ENCODE measurements at places on chromosomes 13 and 19.
A peak's percentile ranks its signal among the peaks of the same experiment; 100 is the strongest.

GRCh38 chr13:101053301-101054093, 362.8 kb downstream of the NALCN start:
- DNase-seq, result no peak

DNA sequence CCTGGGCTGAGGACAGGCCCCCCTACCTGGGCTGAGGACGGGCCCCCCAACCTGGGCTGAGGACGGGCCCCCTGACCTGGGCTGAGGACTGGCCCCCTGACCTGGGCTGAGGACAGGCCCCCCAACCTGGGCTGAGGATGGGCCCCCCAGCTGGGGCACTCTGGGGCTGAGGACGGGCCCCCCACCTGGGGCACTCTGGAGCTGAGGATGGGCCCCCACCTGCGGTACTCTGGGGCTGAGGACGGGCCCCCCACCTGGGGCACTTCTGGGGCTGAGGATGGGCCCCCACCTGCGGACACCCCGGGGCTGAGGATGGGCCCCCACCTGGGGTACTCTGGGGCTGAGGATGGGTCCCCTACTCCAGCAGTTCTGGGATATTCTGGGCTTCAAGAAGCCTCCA, 65.5 kb downstream of the RASA3 start:
- DNase-seq, result no peak

DNA sequence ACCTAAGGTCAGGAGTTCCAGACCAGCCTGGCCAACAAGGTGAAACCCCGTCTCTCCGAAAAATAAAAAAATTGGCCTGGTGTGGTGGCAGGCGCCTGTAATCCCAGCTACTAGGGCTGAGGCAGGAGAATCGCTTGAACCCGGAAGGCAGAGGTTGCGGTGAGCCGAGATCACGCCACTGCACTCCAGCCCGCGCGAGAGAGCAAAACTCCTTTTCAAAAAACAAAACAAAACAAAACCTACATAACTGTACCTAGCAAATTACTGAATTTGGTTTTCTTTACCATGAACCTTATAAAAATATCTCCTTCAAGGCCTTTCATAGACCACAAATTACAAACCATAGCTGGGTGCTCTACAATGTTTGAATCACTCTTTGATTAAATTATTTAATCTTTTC, 760 bp downstream of the ZNF91 start:
- DNase-seq, result no peak

DNA sequence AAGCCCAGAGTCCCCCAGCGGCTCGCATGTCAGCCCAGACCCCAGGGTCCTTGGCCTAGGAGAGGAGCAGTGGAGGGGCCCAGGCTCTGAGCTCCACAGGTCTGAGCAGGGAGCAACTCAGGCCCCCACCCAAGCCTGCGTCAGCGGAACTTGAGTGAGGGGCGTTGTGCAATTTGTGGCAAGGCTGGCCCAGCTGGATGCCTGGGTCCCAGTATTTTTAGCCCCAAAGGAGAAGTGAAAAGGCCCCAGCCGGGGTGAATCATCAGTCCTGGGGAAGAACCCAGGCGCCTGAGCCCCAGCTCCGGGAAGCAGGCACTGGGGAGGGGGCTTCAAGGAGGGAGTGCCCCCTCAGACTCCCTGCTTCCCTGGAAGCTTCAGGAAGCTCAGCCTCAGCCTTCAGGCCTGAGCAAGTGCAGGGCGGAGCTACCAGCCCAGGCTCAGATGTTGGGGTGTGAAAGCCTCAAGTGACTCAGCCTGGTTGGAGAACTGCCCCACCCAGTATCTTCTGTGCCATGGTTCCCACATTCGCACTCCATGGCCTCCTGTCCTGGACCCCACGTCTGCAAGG, 7.2 kb downstream of the MED29 start:
- DNase-seq, result no peak

DNA sequence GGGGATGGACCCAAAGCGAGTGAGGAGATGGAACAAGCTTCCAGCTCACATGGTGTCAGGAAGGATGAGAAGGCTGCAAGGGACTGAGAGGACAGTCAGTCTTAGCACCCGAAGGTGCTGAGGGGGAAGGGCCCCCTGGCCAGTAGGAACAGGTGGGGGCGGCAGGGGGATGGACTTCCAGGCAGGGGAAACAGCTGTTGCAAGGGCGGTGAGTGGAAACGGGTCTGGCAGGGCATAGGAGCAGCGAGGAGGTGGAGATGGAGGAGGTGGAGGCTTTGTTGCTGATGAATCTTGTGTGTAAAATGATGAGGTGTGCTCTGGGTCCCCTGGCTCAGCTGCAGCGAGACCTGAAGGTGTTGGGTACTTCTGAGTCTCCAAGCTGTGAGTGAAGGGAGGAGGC, 1.2 kb downstream of the MAP1S start:
- DNase-seq, result peak; percentile 44

DNA sequence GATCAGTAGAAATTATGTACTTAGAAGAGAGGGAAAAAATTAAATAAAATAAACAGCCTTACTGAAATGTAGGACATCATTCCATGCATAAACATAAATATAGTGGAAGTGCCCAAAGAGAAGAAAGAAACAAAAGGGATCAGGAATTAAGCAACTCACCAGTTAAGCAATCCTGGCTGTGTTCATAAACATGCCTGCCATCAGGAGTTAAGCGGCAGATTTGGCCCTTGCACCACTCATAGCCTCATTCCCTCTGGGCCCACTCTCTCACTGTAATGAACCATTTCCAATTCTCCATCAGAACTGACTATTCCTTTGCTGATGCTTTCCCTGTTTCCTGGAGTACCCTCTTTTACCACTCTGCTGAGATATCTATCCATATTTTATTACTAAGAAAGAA, 281.4 kb downstream of the LHFPL6 start:
- no peak for DNase-seq

- no peak for DNase-seq
Measured at GRCh38 chr13:79429309-79429708, 23.3 kb upstream of the RBM26 start.

DNA sequence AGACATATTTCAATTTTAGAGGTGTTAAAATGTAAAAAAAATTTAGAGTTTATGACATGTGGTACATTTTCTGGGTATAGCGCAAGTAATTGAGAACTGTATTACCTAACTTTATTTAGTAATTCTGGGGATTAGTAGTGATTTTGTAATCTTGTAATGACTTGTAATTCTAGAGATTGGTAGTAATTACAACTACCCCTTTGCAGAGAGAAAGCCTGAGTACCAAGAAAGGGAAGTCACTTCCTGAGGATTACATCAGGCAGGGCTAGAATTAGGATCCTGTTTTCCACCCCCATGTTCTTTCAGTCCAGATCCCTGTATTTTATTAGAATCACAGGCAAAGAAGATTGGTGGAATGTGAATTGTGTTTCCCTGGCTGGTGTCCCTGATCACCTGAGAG, 274.9 kb downstream of the KCNRG start:
- DNase-seq, result no peak

DNA sequence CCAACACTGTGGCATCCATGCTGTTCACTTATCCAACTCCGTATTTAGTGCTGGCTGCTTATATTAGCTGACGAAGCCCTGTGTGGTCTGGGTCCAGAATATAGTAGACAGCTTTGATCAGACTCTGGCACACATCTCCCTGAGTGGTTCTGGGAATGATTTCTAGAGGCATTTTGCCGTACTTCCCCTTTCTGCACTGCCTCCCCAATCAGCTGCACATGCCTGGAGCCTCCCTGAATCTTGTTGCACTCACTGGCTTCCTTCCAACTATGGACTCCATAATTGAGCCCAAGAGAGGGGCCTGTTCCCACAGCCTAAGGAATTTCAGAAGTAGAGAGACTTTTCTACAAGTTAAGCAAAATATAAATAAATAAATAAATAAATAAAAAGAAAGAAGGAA, 30.4 kb upstream of the PCDH8 start:
- no peak for DNase-seq

DNA sequence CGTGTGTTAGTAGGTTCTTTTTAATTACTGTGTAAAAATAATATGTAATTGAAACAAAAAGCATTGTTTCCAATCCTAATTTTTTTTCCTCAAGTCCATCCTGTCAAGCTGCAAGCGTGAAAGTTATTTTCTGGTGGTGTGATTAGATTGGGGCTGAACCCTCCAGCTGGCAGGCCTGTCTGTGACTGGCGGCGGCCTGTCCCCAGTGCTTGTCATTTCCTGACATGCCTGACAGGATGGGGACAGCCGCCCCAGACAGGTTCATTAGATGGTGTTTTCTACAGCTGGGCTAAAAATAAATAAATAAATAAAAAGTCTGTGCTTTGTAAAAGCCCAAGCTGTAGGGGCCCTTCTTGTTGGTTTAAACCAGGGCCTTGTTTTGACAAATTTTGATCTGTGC, 53.7 kb upstream of the MAB21L1 start:
- DNase-seq, result no peak

- peak; percentile 38 for DNase-seq
Measured at GRCh38 chr19:55467236-55468053, 2.9 kb upstream of the C19orf85 start.

DNA sequence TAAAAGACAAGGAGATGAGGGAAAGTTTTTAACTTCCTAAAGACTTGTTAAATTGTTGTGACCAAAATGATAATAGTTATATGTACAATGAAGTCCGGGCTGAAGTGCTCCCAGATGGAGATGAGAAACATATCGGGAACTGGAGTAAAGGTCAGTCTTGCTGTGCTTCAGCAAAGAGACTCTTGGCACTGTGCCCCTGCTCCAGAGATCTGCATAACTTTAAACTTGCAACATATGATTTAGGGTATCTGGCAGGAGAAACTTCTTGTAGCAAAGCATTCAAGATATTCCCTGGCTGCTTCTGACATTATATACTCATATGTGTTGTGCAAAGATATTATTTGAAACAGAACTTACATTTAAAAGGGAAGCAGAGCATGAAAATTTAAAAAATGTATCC, 786.6 kb upstream of the SLITRK6 start:
- DNase-seq, result no peak

Measured in endothelial cell of umbilical vein (primary cell).